ENCODE measurements at places on chromosomes 6 and 20.

GRCh38 chr20:44460795-44461141, 14.9 kb upstream of the TTPAL start:
- no peak for DNase-seq

- no peak for DNase-seq
Observed at GRCh38 chr6:3743541-3743940, 8.0 kb downstream of the PXDC1 start.

DNA sequence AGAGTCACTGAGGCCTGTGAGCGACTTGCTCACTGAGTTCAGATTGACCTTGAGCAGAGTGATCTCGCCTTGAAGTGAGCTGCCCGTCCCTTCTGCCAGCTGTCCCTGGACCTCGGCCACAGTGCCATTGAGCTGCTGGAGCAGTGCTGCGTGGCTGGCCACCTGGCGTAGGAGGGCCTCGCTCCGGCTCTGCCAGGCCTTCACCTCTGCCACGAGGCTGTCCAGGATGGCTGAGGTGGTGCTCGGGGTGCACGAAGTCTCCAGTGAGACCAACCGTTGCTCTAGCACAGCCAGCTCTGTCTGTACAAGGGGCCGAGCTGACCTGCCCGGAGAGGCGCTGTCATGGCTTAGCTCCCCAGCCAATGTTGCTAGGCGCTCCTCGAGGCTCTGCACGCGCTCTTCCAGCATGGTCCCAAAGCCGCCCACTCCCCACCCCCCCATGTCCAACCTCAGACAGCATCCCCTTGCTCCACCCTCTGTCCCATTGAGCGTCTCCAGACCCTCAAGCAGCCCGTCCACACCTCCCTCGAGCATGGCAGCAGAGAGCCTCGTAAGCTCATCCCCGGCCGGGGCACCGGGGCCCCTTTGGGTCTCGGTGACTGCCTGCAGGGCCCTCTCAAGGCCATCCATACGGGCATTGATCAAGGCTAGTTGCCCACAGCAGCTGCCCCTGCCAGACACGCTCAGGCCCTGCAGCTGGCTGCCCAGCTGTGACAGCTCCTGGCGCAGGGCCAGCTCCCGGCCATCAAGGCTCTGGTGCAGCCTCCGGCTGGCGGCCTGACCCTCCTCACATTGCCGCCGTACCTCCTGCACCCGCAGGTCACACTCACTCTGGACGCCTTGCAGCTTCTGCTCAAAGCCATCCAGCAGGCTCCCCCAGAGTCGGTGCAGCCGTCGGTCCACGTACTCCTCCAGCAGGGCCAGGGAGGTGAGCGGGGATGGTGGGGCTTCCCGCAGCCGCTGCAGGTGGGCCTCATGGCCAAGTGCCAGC, 4.6 kb downstream of the EMILIN3 start:
- no peak for DNase-seq

- no peak for DNase-seq
Observed at GRCh38 chr20:14375416-14375985, 38.1 kb upstream of the FLRT3 start.

- no peak for DNase-seq
Observed at GRCh38 chr6:57265755-57266221, 43.7 kb upstream of the RAB23 start.

- DNase-seq = peak; percentile 86
Observed at GRCh38 chr6:125986301-125987025, at the start of gene TRMT11. TSS of gene TRMT11 (plus strand) at chr6:125986540. CDS start at chr6:125986551, 11 bp downstream.

- DNase-seq = no peak
Observed at GRCh38 chr6:3825851-3826581, 23.2 kb upstream of the FAM50B start.

- DNase-seq = peak; percentile 20
Observed at GRCh38 chr6:133512410-133513016, 271.4 kb downstream of the EYA4 start.

DNA sequence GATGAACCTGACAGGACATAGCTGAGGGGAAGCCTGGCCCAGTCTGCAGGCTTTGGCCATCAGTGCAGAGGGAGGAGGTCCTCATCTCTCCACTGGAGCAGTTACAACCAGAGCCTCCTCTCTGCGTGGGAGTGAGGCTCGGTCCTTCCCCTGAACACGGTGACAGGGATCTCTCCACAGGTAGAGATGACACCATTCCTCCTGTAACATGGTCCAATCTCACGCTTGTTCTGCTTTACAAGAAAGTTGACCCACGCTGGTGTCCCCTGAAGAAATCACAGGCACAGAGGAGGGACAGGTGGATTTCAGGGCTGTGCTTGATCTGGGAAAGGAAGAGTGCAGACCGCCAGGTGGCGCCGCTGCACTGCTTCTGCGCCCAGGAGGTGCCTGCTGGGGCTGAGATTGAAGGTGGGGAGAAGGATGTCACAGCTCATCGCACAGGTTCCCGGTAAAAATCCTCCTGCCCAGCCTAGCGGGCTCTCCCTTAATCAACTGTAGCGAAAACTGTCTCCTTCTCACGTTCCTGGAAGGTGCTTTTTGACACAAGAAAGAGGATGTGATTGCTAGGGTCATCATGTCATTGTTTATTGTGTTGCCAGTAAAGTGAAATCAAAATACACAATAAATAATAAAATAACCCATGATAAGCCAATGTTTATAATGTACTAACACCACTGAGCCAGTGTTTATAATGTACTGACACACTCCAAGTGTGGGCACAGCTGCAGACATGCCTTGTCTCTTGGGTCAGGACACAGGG, 20.4 kb downstream of the HLA-G start:
- DNase-seq = peak; percentile 88

GRCh38 chr6:11459079-11459610, 78.4 kb upstream of the TMEM170B start:
- peak; percentile 37 for DNase-seq

GRCh38 chr20:49507741-49508434, 25.4 kb upstream of the KCNB1 start:
- DNase-seq = no peak

DNA sequence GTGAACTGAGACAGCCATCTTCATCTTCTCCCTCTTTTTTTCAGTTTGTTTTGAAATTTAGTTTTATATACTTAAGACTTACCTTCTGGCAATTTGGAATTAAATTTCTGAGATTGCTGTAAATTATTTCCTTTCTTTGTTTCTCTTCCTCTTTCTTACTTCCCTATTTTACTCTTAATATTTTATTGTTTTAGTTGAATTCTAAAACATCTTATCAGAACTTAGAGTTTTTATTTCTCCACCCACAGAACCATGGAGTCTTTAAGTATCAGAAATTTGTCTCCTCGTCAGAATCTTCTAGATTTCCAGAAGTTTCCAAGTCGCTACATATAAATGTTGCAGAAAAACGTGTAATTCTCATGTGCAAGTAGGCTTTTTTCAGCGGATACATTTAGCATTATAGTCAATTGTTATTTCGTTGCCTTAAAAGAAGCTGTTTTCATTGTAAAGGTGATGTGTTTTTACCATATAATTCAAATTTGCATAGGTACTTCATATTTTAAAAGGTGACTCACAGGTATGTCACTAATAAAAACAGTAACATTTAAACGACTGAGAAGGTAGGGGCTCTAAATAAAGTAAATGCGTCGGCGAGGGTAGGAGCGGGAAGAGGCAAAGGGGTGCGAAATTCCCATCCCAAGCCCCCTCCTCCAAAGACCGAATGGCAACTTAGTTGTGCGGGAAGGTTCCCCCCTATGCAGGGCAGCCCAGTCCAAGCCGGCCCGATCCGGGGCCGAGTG, 866 bp upstream of the MYO6 start:
- no peak for DNase-seq

DNA sequence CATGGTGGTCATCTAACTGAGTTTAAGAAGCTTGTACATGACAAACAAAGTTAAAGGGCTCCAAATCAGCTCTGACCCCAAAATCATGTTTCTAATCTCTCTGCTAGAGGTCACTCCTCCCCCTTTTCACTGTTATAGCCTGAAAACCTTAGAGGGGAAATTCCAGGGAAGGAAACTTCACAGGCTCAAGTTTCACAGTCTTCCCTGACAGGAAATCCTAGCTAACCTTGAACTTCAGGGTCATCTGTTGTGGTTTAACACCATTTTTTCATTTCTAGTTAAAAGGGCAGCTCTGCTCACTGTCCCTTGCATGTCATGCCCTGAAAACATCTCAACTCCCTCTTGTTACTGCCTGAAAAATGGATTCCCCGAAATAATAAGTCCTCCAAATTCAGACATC, 104.4 kb upstream of the BMP2 start:
- DNase-seq = no peak

GRCh38 chr6:36657942-36658544, 20.5 kb upstream of the CDKN1A start:
- DNase-seq = no peak

GRCh38 chr20:52500157-52500556, 308.6 kb upstream of the ZFP64 start:
- no peak for DNase-seq

- no peak for DNase-seq
Observed at GRCh38 chr6:107511511-107511993, 21.6 kb downstream of the SOBP start.

DNA sequence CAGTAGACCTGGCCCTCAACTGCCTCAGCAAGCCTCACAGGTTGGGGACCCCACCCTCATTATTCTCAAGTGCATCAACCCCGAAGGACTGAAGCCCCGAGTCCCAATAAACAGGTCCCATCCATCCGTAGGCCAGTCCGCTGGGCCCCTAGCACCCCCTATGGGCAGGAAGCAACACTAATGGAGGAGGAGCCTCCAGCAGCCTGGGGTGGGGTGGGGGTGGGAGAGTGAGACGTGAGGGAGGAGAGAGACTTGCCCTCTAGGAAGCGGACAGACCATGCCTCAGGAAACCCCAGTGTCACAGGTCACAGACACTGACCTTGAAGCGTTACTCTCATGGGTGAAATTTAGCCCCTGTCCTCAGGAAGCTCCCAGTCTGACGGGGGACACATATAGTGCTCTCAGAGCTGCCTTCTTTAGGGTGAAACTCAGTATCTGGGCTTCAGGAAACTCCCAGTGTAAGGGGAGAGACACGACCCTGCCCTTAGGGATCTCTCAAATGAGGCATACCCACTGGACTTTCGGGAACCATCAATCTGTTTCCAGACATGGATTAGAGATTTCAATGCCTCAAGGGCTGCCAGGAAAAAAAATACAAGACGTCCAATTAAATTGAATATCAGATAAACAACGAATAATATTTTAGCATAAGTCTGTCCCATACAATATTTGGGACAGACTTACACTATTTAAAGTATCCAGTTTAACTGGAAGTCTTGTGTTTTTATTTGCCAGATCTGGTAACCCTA, 125.8 kb downstream of the MRPL14 start:
- DNase-seq = peak; percentile 52

GRCh38 chr20:53737396-53738038, 143.9 kb upstream of the ZNF217 start:
- no peak for DNase-seq

- peak; percentile 46 for DNase-seq
Observed at GRCh38 chr6:25050356-25050755, 114.6 kb upstream of the RIPOR2 start.

DNA sequence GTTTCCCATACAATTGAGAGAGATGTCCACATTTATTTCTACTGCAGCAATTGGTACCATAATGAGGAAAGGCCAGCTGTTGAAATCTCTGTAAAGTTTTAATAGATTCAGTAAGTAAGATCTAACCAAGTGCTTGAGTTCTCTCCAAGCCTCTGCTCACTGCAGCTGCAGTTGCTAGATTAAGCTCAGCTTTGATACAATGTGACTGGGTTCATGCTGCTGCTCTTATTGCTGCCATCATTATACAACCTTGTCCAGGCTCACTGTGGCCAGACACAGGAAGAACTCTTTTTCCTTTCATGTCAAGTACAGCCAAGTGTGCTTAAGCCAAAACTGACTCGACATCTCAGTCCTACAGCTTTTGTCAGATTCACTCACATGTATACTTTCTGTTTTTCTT, 423.5 kb downstream of the GJA1 start:
- DNase-seq = no peak
